T1000 (cell line): ENCODE measurements at places on chromosomes 13 and 19.

DNA sequence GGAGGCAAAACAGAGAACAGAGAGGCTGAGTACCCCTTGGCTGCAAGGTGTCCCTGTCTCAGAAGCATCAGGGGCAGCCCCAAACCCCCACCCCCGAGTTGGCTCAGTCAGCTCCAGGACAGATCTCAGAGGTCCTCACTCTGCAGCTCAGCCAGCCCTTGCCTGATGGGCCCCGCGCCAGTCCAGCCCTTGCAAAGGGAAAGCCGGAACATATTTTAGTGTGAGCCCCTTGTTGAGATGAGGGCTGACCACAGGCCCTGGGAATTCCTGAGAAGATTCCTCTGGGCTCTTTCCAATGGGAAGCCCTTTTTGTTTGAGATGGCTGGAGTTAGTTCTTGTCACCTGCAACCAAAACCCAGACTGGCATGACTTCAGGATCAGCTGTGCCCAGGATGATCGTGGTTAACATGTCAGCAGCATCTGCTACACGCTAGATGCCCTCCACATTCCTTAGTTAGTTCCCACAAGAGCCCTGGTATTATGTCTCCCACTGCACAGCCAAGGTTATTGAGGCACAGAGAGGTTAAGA is 33.9 kb upstream of the CCNE1 start:
- DNase-seq: no peak

DNA sequence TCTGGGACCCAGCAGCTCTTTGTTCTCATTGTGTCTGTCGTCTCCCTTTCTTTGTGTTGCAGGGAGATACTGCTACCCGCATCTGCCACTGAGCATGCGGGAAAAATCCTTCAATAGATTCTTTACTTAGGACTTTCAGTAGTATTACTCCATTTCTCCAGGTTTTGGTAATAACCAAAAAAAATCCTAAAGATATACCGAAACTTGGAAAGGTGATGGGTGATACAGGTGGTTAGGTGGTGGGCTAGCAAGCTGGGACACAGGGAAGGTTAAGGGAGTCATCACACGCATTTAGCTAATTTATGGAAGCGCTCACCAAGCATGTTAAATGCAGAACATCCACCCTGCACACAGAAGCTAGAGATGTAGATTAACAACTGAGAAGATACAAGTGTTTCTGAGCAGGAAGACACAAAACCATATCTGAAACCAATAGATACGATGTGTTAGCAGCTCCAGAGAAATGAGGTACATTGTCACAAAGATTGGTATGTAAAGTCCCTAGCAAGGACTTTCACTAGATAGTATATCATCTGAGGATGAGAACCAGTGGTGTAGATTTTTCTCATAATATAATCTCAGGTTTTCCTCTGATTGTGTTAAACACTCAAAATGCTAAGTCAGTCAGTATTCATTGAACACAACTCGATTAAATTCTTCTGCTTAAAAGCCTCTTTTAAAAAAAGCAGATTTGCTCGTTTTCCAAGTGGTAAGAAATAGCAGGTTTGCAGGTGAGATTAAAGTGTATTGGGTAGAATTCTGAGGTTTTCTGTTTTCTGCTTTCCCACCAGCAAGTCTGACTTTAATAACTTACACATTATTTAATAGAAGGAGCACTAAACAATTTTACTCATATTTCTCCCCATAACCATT is 1.2 kb upstream of the SLAIN1 start:
- no peak for DNase-seq

DNA sequence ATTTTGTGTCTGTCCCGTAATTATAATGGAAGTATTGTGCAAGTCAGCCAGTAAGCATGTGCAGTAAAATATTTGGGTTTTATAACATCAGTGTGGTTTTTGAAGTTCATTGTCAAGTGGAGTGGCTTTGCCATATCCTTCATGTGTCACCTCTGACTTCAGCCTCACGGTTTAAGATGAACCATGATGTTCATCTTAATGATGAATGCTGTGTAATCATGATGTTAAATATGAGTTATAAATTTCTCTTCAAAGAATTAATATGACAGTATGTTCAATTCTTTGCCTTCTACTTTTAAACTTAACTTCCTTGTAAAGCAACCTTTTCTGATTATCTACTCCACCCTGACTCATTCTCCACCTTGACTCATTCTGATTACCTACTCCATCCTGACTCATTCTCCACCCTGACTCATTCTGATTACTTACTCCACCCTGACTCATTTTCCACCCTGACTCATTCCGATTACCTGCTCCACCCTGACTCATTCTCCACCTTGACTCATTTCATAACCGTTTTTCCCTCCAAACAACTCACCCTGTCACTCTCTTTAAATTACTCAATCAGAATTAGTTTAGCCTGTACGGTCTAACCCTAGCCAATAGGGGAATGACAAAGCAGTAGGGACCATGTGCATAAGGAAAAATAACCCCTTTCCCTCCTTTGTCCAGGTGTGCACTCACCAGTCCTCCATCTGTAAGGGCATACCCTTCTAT is 50.3 kb upstream of the ANKRD10 start:
- peak; percentile 93 for DNase-seq

- DNase-seq: no peak
Measured at GRCh38 chr19:9789066-9789465, 20.5 kb upstream of the ZNF846 start.
